Inflammatory macrophage treated with lipopolysaccharide for 1 hour (primary cell): ENCODE measurements at places on chromosomes 4 and X.

GRCh38 chr4:57100979-57101651 is 9.1 kb downstream of the IGFBP7 start:
- no peak for DNase-seq

DNA sequence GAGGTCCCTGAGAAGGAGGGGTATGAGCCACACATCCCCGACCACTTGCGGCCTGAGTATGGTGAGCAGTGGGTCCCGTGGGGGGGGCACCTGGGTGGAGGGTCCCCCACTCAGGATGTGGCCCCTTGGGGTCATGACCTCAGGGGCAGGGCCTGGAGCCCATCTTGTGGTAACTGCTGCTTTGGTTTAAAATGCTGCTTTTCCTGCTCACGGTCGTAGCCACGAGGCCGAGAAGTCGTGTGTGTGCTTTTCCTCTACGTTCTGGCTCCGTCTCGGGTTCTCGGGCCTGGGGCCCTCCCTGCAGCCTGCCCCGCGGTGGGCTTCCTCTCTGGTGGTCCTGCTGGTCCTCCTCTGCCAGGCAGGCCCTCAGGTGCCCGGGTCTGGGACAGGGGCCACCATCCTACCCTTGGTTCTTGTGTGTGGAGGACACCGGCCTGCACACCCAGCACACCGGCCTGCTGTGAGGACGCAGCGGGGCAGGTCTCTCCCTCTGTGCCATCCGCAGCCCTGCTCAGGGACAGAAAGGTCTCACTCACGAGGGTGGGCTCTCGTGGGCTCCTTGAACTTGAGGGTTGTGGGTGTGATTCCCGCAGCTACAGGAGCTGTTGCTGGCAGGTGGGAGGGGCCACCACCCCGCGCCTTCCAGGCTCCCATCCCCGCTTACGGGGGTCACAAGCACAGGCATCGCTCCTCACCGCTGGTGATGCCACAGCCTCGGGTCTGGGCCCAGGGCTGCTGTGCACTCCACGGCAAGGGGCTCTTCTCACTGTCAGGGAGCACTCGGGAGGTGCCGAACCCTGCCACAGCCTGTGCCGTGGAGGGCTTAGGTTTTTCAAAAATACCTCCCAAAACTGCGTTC is 19.6 kb downstream of the UVSSA start:
- DNase-seq: no peak

- DNase-seq: no peak
These were observed 141.5 kb downstream of the GLRA2 start for GRCh38 chrX:14670819-14671218.

GRCh38 chr4:162849937-162850336 is 316.8 kb downstream of the NAF1 start:
- DNase-seq: no peak

- peak; percentile 25 for DNase-seq
These were observed 440.9 kb downstream of the MID1IP1 start for GRCh38 chrX:39242187-39242586.

- no peak for DNase-seq
These were observed 4.2 kb downstream of the LETM1 start for GRCh38 chr4:1851575-1852410.

DNA sequence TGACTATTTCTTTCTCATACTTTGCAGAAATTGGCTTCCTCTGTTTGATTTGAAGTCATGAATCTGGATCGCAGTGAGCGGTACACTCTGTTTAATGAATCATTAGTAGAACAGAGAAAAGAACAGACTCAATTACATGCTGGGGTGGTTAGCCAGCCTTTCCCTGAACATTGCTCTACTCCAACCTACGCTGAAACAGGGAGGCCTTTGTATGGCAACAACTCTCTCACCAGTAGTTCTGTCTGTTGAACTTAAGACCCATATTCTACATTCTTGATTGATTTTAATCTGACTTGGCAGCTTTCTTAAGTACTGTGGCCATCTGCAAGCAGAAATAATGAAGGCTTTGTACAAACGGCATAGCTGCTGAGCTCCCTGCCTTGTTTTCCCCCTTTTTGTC is 19.0 kb upstream of the AP1S2 start:
- no peak for DNase-seq

GRCh38 chrX:19956306-19956705 is 34.6 kb downstream of the BCLAF3 start:
- DNase-seq: no peak

- DNase-seq: no peak
These were observed 2.4 kb downstream of the NKX1-1 start for GRCh38 chr4:1403591-1404572.

GRCh38 chrX:47222751-47223350 is 4.4 kb downstream of the CDK16 start:
- no peak for DNase-seq

DNA sequence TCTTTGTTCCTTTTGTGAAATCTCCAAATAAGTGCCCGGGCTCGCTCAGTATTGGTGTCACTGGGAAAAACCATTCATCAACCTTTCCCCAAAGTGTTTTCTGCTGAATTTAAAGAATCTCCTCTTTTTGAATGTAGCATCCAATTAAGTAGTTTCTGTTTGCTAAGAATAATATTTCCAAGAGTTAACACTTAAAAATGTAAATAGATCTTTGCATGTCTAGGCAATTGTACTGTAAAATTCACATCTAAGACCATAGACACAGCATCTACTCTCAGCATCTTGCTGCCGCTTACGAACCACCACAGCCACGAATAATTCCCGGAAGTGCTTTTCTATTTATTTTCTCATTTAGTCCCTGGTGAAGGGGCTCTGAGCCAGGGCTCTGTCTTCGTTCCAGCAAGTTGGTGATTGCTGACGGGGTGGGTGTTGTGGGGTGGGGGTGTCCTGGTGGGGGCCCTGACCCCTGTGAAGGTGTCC is 1.4 kb downstream of the NSG1 start:
- no peak for DNase-seq

- no peak for DNase-seq
These were observed 510.1 kb downstream of the FSTL5 start for GRCh38 chr4:161653697-161654096.
